Dorsolateral prefrontal cortex (tissue), 122 donors: ENCODE measurements at places on chromosomes 4 and X.

DNA sequence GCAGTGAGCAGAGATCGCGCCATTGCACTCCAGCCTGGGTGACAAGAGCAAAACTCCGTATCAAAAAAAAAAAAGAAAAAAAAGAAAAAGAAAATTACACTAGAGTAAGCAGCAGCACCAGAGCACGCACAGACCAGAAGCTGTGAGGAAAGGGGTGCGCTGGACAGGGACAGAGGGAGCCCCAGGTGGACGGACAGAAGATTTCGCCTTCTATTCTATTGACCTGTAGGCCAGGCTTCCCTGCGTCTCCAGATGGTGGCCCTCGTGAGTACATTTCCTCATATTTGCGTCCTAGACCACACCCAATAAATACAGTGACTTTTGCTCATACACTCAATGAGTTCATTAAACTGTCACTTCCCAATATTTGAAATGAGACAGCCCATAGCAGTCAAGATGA is 19.1 kb downstream of the MTNR1A start:
- no peak for DNase-seq

GRCh38 chr4:3305610-3306371 is 13.0 kb downstream of the RGS12 start:
- peak; percentile 34 for DNase-seq

DNA sequence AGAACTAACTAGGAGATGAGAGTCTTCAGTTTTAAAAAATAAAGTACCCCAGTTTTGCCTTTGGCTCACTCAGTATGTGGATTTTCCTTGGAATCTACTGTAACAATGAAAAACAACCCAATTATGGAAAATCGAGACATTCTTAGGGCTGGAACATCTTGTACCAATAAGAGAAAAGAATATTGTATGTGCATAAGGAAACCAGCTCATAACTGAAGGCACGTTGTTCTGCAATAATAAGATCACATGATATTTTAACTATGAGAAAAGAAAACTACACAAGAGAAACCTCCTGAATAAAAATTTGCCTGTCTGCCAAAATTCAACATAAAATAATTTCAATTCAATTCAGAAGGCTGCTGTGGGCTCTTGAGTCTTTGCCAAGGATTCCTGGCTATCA is 261.8 kb upstream of the EDNRA start:
- DNase-seq: no peak

- DNase-seq: no peak
Observed at GRCh38 chrX:69285401-69285877, 120.2 kb upstream of the PJA1 start.

DNA sequence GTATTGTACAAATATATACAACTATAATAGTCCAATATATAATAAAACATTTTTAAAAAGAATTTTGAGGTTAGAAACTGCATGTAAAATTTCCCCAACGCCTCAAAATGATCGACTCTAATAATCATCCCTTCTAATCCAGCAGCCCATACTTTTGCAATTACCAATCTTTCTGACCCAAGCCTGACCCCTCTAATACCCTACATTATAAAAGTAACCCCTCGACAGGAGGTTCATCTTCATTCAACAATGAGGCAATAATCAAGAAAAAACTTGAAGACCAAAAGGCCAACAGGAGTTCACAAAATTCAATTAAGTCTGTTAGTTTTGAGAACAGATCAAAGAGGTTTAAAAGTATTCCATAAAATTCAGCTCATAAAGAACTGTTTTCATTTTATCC is 393.5 kb downstream of the GPM6A start:
- DNase-seq: no peak

DNA sequence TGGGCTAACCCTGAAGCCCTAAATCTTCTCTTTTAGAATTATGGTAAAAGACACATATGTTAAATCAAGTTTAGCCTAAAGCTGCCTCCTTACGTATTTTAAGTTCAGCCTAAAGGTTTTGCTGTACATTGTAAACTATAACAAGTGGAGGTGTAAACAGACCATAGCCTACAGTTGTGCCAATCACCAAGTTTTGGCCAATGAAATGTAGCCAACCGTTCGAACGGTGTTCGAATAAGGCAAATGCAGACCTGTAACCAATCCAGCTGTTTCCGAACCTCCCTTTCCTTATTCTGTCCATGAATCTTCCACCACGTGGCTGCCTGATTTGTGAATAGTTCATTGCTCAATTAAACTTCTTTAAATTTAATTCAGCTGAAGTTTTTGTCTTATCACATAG is 52.1 kb upstream of the TBC1D9 start:
- no peak for DNase-seq

DNA sequence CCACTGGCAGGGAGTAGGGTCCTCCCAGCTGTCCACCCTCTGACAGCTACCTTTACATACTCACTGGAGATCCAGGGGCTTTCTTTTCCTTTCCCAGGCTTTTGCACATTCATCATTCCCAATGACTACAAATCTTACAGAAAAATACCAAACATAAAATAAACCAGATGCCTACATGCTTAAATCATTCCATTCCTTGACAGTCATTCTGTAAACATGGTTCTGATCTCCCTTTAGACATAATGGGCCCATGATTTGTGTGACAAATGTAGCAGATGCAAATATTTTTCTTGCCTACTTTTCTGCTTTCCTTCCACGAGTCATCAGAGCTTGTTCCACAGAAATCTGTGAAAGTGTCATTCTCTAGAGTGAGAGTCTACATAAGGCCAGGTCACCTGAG is 207.0 kb downstream of the IDS start:
- no peak for DNase-seq

GRCh38 chr4:183244019-183244418 is 76.1 kb downstream of the CLDN22 start:
- DNase-seq: no peak

- no peak for DNase-seq
Observed at GRCh38 chrX:104307341-104307740, 52.6 kb upstream of the ESX1 start.

- DNase-seq: no peak
Observed at GRCh38 chr4:25638806-25639205, 16.8 kb upstream of the SLC34A2 start.

DNA sequence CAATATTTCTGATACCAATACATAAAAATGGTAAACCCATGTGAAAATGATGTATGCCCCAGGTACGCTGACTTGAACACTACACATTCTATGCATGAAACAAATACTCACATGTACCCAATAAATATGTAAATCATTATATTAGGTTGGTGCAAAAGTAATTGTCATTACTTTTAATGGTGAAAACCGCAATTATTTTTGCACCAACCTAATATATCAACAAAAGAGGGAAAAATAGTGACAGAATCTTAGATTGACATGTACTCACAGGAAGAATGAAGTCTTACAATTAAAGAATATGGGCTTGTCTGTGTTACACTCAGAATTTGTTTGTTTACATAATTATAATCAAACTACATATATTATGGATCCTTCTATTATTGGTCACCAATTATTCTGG is 82.3 kb downstream of the GLRA3 start:
- DNase-seq: no peak

DNA sequence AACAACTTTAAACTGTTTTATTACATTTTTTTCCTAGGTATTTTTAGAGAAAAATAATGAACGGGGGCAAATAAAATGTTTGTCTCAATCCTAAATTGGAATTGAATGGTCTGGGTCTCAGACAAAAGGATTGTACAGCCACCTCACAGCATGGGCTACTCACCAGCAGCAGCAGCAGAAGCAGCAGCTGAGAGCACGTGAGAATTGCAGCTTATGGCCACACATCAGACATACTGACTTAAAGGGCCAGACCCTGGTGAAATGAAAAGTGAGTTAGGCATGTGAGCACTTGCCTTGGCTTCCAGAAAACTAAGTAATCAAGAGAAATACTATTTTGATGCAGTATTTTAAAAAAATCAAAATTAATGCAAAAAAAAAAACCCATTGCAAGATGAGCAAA is 56.6 kb downstream of the AASDH start:
- no peak for DNase-seq

DNA sequence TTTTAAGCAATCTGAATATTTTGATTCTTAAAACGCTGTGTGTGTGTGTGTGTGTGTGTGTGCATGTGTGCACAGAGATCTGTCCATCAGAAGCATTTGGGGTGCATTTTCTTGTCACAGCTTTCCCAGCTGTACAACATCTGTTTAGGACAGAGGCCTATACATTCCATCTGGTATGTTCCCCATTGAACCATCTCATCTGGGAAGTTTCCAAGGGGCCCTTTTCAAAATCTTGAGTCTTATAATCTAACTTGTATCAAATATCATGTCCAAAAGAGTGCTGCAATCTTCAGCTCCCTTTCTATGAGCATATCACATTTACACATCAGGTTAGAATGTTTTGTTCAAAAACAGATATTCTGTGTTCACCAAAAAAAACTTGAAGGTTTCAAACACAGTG is 16.5 kb upstream of the MID1 start:
- DNase-seq: no peak

- DNase-seq: peak; percentile 55
Observed at GRCh38 chr4:15132739-15133138, 130.5 kb downstream of the CPEB2 start.

- DNase-seq: no peak
Observed at GRCh38 chr4:96063639-96064038, 223.7 kb downstream of the PDHA2 start.

GRCh38 chr4:17189401-17189720 is 290.9 kb upstream of the LDB2 start:
- no peak for DNase-seq

DNA sequence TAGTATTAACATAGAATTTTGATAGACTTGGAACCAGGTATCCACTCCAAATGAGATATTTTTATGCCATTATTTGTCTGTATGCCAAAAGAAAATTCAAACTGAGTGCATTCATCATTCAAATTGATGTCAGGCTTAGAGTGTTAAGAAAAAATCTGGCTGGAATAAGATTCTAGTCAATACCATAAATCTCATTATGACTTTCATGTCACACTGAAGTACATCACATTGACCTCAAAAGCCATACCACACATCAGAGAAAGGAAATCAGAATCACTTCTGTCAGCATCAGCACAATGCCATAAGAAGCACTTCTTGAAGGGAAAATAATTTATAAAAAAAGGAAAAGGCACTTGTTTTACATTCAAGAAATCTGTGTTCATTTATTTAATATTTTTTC is 119.0 kb upstream of the BMP3 start:
- no peak for DNase-seq

DNA sequence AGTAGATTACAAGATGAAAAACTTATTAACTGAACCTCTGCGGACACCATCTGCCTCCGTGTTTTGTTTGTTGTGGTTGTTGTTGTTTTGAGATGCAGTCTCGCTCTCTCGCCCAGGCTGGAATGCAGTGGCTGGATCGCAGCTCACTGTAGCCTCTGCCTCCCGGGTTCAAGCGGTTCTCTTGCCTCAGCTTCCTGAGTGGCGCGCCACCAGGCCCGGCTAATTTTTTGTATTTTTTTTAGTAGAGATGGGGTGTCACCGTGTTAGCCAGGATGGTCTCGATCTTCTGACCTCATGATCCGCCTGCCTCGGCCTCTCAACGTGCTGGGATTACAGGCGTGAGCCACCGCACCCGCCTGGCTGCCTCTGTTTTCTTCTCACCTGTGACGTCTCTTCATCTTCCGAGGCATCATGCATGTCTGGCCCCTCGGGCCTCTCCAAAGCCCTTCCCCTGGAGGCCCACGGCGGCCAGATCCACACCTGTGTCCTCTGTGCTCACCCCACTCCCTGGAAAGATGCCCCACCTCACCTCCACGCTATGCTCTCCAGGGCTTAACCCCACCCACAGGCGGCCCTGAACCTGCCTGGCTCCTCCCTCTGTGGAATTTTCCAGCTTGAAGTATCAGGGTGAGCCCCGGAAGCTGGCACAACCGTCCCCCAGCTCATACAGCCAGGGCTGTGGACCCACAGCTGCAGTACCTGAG is 77.0 kb upstream of the MXD4 start:
- DNase-seq: peak; percentile 2

GRCh38 chrX:50470103-50471031 is at the start of gene DGKK:
DGKK (minus strand) TSS chrX:50470825; CDS start chrX:50470678, 147 bp downstream.
- DNase-seq: no peak

DNA sequence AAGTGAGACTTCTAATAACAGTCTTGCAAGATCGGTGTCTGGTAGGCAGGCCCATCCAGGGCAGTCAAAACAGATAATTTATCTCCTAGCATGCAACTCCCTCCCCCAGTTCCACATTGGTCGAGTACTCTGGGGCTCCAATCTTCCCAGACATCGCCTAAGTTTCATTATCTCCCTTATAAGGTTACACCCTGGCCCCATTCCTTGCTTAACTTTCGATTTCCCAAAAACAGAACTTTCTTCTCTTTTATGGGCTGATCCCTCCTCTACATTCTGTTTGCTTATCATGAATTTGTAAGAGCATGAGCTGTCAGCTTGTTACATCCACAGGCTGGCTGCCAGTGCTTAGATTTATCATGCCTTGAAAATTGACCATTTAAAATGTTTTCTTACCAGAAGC is 471.3 kb downstream of the TECRL start:
- no peak for DNase-seq

DNA sequence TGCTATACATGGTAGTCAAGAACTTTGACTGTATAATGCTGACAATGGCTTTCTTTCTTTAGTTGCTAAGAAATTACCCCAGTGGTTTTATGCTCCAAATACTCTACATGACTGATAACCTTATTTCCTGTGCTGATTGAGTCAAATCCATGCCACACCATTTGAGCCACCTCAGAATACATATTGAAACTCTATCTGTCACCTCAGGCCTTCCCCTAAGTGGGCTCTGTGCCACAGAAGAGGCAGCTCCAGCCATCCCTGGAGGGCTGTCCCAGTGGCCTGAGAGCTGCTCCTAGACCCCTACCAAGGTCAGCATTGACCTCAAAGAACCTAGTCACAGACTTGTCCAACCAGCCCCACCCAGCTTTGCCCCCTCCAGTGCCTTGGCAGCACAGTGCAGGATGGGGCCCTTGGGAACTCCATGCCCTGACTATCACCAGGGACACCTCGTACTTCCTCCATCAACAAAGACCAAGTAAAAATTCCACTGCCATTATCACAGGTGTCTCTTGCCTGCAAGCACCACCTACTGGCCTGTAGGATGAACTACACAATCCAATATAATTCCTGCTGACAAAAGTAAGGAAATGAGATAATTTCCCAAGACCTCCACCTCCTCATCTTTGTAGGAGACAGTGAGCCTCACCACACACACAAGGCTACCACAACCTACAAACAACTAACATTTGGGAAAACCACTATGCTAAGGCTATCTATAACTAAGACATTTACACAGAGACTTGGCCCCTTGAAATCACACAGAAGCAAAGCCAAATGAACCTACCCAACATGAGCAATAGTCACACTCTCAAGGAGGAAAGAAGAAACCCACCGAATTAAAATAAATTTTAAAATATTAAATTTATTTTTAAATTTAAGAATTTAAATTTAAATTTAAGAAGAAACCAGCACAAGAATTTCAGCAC is 239.9 kb downstream of the NKX6-1 start:
- no peak for DNase-seq
